Karpas-422 (cell line): ENCODE measurements at places on chromosomes 2 and 18. TPM values are rescaled to one million over a fixed set of nuclear protein-coding genes. Genes with fewer than 3 reads are reported as not detected.

KLHL14 gene
- 17.2 and 20.5 TPM in 2 replicates for total RNA-seq

LMAN2L gene
- total RNA-seq, result 6.3 and 23.5 TPM in 2 replicates

DNA sequence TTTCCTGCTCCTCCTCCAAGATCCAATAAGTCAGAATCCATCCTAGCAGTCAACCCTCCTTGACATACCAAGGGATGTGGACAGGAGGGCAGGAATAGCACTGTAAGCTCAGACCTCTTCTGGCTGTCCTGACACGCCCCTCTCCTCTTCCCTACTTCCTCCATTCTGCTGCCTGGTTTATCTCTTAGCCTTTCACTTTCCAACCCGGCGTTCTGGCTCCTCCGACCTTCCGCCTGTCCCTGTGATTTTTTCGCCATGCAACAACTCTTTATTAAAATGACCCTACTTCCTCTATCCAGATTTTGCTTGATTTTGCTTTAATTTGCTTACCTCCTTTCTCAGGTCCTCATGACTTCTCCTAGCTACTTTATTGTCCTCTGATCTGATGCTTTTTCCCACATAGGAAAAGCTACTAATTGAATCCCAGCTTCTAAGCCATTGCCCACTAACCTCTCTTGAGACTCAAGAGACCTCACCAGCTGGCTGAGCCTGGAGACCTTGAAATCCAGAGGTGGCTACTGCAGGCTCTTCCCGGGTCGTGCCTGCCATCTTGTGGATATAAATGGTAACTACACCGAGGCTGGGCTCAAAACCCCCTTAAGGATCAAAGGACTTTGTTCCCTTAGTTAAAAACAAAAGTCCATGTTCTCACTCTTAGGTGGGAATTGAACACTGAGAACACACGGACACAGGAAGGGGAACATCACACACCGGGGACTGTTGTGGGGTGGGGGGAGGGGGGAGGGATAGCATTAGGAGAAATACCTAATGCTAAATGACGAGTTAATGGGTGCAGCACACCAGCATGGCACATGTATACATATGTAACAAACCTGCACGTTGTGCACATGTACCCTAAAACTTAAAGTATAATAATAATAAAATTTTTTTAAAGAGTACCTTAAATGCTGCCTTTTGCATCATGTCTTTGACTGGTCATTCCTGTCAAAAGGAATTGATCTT, 139.4 kb downstream of the AKAIN1 start:
- peak; percentile 84 for DNase-seq

GRCh38 chr2:17869128-17869527, 9.3 kb upstream of the KCNS3 start:
- no peak for DNase-seq

LYPD6B gene
- 0.43 and 0.75 TPM in 2 replicates for total RNA-seq

SPDYA gene
- 0.76 and 0.78 TPM in 2 replicates for total RNA-seq

SNTG2 gene
- not detected in 2 replicates for total RNA-seq

- DNase-seq, result no peak
Observed at GRCh38 chr2:156329031-156329926, 3.2 kb downstream of the NR4A2 start.

DNA sequence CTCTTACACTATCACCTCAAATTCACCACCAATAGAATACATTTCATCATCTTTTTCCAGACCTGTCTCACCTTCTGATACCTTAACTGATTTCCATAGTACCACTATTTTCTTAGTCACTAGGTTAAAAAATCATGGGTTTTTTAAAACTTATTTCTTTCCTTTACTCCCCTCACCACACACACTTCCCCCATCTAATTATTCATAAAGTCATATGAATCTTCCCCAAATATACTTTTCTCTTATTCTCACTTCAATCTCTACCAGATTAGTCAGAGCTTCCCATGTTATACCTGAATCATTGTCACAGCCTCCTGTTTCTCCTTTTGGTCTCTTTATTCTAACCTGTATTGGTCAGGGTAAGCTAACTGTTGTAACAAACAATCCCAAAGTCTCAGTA, 696.3 kb downstream of the BCL11A start:
- no peak for DNase-seq
